ENCODE measurements at places on chromosomes 11 and 22.

GRCh38 chr22:21055880-21056319 is 10.2 kb downstream of the LRRC74B start:
- H3K36me3 ChIP-seq, result no peaks in the 10 kb centered on the region
- H3K27ac ChIP-seq, result no peak overlapping the region
- H3K27me3 ChIP-seq, result no peaks in the 10 kb centered on the region
- peaks cover 20% of the 10 kb centered on the region for H3K4me1 ChIP-seq

DNA sequence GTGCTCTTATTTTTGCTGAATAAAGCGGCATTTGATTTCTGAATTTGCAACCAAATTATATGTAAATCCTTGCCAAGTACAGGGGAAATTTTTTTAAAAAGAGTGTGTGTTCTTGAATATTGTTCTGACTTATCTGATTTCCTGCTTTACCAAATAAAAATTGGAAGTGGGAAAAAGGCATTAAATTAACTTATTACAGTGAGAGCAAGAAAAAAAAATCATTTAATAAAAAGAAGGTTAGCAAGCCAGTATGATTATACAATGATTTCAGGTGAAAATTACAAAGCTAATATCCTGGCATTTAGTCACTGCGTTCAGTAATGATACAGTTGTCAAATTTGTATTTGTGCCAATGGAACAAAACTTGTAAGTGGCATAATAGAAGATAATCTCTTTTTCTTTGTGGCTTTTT is 82.1 kb upstream of the PPARA start:
- DNase-seq, result no peak
- H3K27me3 ChIP-seq, result no peaks in the 10 kb centered on the region
- H3K4me1 ChIP-seq, result peaks cover 11% of the 10 kb centered on the region
- no peak overlapping the region for H3K27ac ChIP-seq

DNA sequence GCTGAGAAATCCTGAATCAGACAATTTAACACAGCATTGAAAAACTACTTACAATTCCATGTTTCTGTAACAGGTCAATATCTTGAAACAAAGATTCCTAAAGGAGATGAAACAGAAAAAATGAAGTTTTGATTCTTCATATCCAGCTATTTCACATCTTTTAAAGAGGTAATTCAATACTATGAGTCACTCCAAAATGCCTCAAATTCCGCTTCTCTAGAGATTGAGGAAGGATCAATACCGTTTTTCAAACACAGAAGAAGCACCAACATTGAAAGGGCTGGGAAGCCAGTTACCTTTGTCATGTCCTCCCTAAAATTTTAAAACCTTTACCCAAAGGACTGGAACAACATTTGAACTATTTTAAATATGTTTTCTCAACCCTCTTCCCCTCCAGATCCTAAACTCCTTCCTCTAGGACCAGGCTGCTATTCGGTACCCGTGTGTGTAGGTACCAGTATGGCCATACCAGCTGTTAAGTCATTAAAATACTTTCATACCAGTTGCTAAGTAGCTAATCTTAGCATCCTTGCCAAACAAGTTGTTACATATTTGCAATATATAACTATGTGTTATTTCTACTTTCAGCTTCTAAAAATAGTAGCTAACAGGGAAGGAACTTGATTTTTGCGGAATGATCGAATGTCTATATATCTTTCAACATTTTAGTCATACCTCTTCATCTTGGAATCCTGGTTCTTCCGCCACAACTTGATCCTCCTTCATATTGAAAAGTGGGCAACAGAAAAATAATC is 2.3 kb downstream of the DMC1 start:
- DNase-seq, result no peak
- H3K4me1 ChIP-seq, result peaks cover 15% of the 10 kb centered on the region
- no peak overlapping the region for H3K27ac ChIP-seq
- H3K27me3 ChIP-seq, result no peaks in the 10 kb centered on the region
- H3K4me3 ChIP-seq, result no peak overlapping the region

GRCh38 chr11:20964985-20965384 is 295.6 kb downstream of the NELL1 start:
- no peak for DNase-seq
- no peak overlapping the region for H3K27ac ChIP-seq
- no peaks in the 10 kb centered on the region for H3K4me1 ChIP-seq
- no peak overlapping the region for H3K4me3 ChIP-seq

GRCh38 chr22:29994027-29994715 is 86.1 kb upstream of the HORMAD2 start:
- no peak overlapping the region for H3K27ac ChIP-seq
- no peak overlapping the region for H3K4me3 ChIP-seq
- H3K4me1 ChIP-seq, result no peaks in the 10 kb centered on the region
- DNase-seq, result no peak
- H3K36me3 ChIP-seq, result peaks cover 19% of the 10 kb centered on the region

GRCh38 chr11:94794287-94795168 is 26.4 kb downstream of the AMOTL1 start:
- H3K4me1 ChIP-seq, result no peaks in the 10 kb centered on the region
- H3K27ac ChIP-seq, result no peak overlapping the region
- no peak overlapping the region for H3K4me3 ChIP-seq
- H3K36me3 ChIP-seq, result no peaks in the 10 kb centered on the region

- DNase-seq, result no peak
- H3K4me3 ChIP-seq, result no peak overlapping the region
- no peaks in the 10 kb centered on the region for H3K36me3 ChIP-seq
- H3K4me1 ChIP-seq, result no peaks in the 10 kb centered on the region
- H3K27me3 ChIP-seq, result no peaks in the 10 kb centered on the region
Measured at GRCh38 chr22:26045051-26045450, 124.2 kb upstream of the SEZ6L start.

DNA sequence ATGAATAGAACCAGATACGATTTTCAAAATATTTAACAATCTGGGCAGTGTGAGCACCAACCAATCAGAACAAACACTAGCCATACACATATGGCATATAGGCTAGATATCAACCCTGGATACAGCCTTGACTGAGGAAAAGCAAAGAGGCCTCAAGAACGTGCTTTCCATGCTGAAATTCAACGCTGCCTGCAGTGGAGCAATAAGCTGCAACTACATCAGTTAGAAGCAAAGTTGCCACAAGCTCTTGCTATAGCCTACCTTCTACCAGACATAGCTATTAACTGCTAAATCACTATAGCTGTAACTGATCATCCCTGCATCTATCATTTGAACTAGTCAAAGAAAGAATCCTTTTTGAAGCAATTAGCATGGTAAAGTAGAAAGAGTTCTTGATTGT is 42.5 kb downstream of the DENND5A start:
- no peak overlapping the region for H3K4me3 ChIP-seq
- H3K27me3 ChIP-seq, result no peaks in the 10 kb centered on the region
- no peaks in the 10 kb centered on the region for H3K36me3 ChIP-seq
- no peak overlapping the region for H3K27ac ChIP-seq
- no peaks in the 10 kb centered on the region for H3K4me1 ChIP-seq

DNA sequence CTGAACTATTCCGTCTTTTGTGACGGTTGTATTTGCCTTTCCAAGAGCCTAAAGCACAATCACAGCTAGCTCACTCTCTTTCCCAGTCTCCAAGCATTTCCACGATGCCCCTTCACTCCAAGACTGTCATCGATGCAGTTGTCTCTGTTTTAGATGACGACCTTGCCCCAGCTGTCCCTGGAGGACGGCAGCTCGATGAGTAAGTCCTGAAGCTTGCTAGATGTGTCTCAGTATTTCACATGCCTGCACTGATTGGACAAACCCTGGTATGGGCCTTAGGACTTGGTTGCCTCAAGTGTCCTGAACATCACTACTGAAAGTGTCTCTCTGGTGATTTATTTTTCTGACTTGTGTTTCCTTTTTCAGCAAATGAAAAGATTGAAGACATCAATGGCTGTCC is 129.9 kb downstream of the NAV2 start:
- DNase-seq, result no peak
- no peaks in the 10 kb centered on the region for H3K36me3 ChIP-seq
- no peaks in the 10 kb centered on the region for H3K4me1 ChIP-seq
- no peak overlapping the region for H3K27ac ChIP-seq
- H3K27me3 ChIP-seq, result no peaks in the 10 kb centered on the region
- no peak overlapping the region for H3K4me3 ChIP-seq

DNA sequence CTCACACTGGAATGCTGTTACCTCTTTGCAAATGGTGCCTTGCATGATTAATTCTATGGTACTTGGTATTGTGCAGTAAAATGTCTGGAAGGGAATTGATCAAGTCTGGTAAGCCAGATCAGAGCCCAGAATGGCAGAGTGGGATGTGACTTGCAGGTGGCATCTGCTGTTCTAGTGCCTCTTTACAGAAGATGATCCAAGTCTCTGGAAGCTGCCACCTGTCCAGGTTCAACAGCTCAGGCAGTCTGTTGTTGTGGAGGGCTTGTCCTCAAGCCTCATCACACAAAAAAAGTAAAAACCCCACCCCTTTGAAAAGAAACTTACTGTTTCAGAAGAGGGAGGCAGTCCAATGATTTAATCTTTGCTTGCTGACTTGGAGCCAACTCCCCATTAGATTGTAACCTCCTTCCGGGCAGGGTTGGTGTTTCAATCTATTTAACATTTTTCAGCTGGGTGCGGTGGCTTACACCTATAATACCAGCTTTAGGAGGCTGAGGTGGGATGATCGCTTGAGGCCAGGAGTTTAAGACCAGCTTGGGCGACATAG is 17.1 kb downstream of the ZNRF3 start:
- H3K27ac ChIP-seq, result no peak overlapping the region
- H3K36me3 ChIP-seq, result no peaks in the 10 kb centered on the region
- no peak for DNase-seq
- H3K4me1 ChIP-seq, result peaks cover 6% of the 10 kb centered on the region
- H3K4me3 ChIP-seq, result no peak overlapping the region

DNA sequence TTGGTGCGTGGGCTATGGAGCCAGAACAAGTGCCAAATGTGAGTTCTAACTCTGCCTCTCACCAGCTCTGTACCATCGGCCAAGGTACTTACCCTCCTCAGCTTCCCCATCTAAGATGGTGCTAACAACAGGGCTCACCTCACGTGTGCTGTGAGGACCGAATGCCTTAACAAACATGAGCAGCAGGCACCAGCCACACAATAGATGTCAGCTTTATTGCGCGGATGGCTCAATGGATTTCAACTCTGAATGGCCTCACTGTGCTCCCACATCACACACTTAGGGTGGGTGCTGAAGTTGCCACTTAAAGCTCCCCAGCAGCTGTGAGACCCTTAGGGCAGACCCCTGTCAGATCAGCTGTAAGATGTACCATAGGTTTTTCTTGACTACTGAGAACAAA is 24.1 kb downstream of the RELT start:
- no peak overlapping the region for H3K4me3 ChIP-seq
- H3K4me1 ChIP-seq, result no peaks in the 10 kb centered on the region
- H3K27me3 ChIP-seq, result no peaks in the 10 kb centered on the region
- no peak for DNase-seq

DNA sequence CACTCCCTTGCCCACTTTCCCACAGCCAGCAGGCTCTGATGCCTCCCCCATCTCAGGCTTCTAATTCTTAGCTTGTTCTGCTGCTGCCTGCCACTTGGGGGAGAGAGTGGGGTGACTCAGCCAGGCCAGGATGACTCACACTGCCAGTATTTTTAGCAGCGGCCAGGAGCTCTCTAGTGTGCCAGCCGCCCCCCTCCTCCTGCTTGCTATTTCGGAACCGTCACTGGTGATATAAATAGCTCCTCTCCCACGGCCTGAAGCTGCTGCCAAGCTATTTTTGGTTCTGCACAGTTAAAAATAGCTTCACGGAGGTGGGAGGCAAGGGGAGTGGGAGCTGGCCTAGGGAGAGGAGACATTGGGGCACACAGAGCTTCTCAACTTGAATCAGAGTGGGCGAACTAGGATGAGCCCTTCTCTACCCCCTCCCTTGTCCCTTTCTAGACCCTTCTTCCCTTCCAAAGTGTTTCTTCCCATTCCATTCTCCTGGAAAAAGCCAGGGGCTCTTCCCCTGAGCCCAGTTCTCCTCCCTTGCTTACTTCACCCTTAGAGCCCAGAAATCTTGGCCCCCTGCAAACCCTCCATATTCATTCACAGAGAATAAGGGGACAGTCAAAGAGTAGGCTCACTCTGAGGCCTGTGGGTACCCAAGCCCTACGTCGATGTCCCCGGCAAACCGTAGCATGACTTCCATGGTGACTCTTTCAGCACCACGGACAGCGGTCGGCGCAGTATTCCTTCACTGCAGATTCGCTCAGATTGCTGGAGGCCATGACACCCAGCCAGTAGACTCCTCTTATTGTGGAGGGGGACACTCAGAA is 2.5 kb upstream of the NPAS4 start:
- no peak overlapping the region for H3K27ac ChIP-seq
- H3K4me1 ChIP-seq, result no peaks in the 10 kb centered on the region
- no peaks in the 10 kb centered on the region for H3K36me3 ChIP-seq
- H3K4me3 ChIP-seq, result no peak overlapping the region

DNA sequence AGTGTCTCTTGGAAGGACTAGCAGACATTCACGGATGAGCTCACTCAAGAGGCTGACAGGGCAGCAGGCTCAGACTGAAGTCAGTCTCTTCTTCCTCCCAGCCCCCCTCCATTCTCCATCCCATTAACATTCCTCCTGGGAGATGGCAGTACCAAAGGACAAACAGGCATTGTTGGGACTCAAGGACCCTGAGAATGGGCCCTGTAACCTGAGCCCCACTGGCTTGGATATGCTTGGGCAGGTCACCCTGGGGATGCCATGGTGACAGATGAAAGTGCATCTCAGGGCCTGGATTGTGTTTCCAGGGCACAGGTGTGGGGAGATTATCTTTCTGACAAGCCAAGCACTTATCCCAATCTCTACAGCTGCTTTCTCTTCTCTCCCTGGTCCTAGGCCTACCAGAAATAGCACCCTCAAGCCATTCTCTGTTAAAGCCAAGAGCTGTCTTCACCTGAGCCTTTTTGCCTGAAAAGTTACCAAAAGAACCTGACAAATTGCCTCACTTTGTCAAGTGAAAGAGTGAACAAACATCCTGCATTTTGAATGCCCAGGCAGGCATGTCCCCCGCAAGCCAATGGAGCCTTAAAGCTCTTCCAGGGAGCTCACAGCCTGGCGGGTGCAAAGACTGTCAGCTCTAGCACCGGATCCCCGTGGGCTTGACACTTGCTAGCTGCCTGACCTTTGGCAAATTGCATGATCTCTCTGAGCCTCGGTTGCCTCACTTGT is 366.0 kb upstream of the NARS2 start:
- H3K36me3 ChIP-seq, result no peaks in the 10 kb centered on the region
- H3K27ac ChIP-seq, result no peak overlapping the region
- DNase-seq, result no peak
- no peak overlapping the region for H3K4me3 ChIP-seq
- no peaks in the 10 kb centered on the region for H3K27me3 ChIP-seq

DNA sequence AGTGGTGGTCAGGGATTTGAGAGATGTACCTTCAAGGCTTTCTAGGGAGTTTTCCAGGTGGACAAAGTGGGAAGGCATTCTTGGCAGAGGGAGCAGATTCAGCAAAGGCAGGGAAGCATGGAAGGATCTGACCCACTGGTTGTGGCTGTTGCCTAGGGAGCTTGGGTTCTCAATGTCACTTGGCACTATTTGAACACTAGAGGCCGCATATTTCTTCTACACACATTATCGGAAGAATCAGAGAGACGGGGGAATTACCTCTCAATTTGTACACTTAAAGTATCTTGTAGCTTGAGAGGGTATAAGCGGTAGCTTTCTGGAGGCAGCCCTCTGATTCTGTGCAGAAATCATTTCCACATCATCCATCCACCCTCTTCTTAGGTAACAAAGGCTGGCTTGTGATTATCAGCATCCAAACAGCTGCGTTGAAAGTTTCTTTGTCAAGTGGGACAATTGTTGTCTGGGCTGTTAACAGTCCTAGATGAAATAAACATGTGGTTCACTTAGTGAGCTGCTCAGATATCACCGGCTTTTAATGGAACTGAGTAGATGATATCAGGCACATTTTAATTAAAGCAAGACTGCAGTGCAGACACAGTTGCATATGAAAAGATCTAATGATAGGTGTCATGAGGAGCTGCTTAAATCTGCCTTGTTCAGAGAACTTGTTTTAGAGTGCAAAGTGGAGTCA is 2.6 kb downstream of the NELL1 start:
- no peaks in the 10 kb centered on the region for H3K4me1 ChIP-seq
- H3K36me3 ChIP-seq, result no peaks in the 10 kb centered on the region
- no peak overlapping the region for H3K4me3 ChIP-seq
- no peak for DNase-seq
- no peak overlapping the region for H3K27ac ChIP-seq
- peaks cover 5% of the 10 kb centered on the region for H3K27me3 ChIP-seq

Measured in CD8-positive, alpha-beta memory T cell (primary cell).